Aorta (tissue), 5 donors: ENCODE measurements at places on chromosomes 1 and 21. TPM values are rescaled to one million over a fixed set of nuclear protein-coding genes. Genes with fewer than 3 reads are reported as not detected.

The BARHL2 gene
- total RNA-seq: not detected

The ZNF436 gene
- 12.5 TPM for total RNA-seq

The SPATA21 gene
- total RNA-seq: not detected

The SLAMF1 gene
- total RNA-seq: 1.6 TPM

The AMPD1 gene
- total RNA-seq: not detected

The KRTAP20-2 gene
- total RNA-seq: not detected

The MYOG gene
- not detected for total RNA-seq

The FAM110D gene
- total RNA-seq: 5.0 TPM

The TDRD5 gene
- not detected for total RNA-seq

The TBCE gene
- 22.2 TPM for total RNA-seq

The TNFRSF1B gene
- total RNA-seq: 98.5 TPM

The RNU1-3 gene
- total RNA-seq: 7,231 TPM

The MASP2 gene
- not detected for total RNA-seq

The LZIC gene
- 30.7 TPM for total RNA-seq

The CHI3L2 gene
- total RNA-seq: 12.5 TPM

The PDC gene
- not detected for total RNA-seq

The AK5 gene
- 0.71 TPM for total RNA-seq

The LIN28A gene
- not detected for total RNA-seq

The SELL gene
- total RNA-seq: 11.4 TPM

The KRTAP21-2 gene
- total RNA-seq: not detected

The RSBN1 gene
- total RNA-seq: 17.1 TPM

The TEX38 gene
- not detected for total RNA-seq

The RAP1GAP gene
- total RNA-seq: 0.58 TPM

The C21orf91 gene
- 17.5 TPM for total RNA-seq

The MYCL gene
- total RNA-seq: 1.2 TPM

The CD34 gene
- 195 TPM for total RNA-seq

The VANGL1 gene
- 10.5 TPM for total RNA-seq

The CRP gene
- not detected for total RNA-seq

The PRKAA2 gene
- 6.9 TPM for total RNA-seq

The TENT5C gene
- total RNA-seq: 17.7 TPM

The FAM177B gene
- 0.18 TPM for total RNA-seq

The SETSIP gene
- not detected for total RNA-seq

The NBPF6 gene
- not detected for total RNA-seq

The DRAXIN gene
- total RNA-seq: not detected

The PLA2G2D gene
- total RNA-seq: 0.33 TPM

The TCEA3 gene
- 51.3 TPM for total RNA-seq

The KRTAP7-1 gene
- total RNA-seq: not detected

The ROR1 gene
- total RNA-seq: 18.7 TPM

The PGLYRP3 gene
- total RNA-seq: not detected

The PCSK9 gene
- total RNA-seq: 0.42 TPM

The ENAH gene
- 148 TPM for total RNA-seq

The SPRR1B gene
- not detected for total RNA-seq

The THEM5 gene
- not detected for total RNA-seq

The XCL2 gene
- total RNA-seq: 1.1 TPM

The CYP4Z1 gene
- total RNA-seq: 2.2 TPM

The BTBD19 gene
- total RNA-seq: 38.5 TPM

The ZBTB8OS gene
- 37.8 TPM for total RNA-seq

The PWP2 gene
- 9.5 TPM for total RNA-seq

The AMY1A gene
- total RNA-seq: not detected

The TAS1R1 gene
- not detected for total RNA-seq

The FAM72D gene
- total RNA-seq: 0.24 TPM

The ST6GALNAC5 gene
- total RNA-seq: 11.7 TPM

The KIF17 gene
- 3.2 TPM for total RNA-seq

The CENPF gene
- total RNA-seq: 4.3 TPM

The MPZ gene
- total RNA-seq: 19.4 TPM

The IRF6 gene
- 1.9 TPM for total RNA-seq

The TSPAN2 gene
- 49.5 TPM for total RNA-seq

The AGT gene
- 46.1 TPM for total RNA-seq
